ENCODE measurements at places on chromosomes 1 and 21.

DNA sequence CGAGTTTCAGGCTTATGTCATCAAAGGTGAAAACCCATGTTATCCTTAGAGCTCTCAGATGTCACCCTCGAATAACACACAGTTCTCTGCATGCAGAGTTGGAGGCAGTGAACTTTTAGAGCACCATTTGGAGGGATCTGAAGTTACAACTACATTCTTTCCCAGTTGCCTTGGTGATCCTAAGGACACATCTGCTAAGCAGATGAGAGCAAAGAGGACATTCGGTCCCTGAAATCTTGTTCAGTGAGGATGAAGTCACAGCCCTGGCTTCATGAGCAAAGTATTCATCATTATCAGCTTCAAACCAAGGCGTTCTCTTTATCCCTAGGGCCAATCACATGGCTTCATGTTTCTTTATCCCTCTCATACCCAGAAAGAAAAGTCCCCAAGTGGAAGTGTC, 23.1 kb upstream of the MCOLN2 start:
- DNase-seq, result no peak

DNA sequence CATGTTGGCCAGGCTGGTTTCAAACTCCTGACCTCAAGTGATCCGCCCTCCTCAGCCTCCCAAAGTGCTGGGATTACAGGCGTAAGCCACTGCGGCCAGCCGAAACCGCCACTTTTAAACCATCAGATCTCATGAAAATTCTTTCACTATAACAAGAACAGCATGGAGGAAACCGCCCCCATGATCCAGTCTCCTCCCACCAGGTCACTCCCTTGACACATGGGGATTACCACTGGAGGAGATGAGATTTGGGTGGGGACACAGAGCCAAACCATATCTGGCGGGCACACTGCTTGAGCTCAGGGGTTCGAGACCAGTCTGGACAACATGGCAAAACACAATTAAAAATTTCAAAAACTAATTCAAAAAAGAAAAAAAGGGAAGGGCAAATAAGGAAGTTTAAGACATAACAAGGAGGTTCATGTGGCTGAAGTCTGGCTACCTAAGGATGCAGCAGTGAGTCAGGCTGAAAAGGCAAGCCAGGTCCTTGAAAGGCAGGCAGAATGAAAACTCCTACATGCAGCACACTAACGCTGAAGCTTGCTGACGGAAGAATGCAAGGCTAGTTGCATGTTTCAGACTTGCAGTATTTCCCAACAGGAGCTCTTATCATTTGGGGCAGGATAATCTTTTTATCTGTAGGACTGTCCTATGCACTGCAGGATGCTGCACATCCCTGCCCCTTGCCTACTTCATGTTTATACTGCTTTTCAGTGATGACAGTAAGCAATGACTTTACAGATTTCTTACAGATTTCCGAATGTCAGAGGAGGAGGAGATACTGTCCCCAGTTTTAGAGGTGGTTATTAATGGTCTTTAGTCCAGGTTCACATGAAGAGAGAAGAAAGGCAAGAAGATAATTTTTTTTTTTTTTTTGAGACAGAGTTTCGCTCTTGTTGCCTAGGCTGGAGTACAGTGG, 49.3 kb downstream of the FBXO42 start:
- DNase-seq, result no peak

DNA sequence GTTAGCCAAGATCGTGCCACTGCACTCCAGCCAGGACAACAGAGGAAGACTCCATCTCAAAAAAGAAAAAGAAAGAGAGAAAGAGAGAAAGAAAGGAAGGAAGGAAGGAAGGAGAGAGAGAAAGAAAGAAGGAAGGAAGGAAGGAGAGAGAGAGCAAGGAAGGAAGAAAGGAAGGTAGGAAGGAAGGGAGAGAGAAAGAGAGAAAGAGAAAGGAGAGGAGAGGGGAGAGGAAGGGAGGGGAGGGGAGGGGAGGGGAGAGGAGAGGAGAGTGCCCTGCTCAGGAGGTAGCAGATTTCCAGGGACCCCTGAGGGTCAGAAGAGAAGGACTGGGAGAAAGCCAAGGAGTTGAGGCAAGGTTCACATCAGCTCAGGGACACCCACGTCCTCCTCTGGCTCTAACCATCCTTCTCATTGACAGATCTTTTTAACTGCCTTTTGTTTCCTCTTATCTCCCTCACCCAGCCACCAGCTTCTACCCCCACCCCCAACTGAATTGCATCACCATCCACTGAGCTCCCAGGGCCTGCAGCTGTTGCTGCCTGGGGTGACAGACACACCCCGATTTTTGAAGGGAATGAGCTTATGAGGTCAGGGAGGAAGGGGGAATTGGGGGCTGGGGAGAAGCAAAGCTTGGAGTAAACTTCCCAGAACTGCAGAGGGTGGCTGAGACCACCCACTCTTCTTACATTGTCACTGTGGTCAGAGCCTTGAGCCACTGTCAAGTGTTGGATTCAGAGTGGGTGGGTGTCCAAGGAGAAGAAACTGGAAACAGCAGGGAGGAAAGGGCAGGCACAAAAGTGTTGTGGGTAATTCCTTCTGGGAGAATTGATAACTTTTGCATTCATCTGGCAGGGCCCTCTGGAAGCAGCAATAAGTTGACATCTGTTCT, 91.6 kb downstream of the GLUL start:
- peak; percentile 40 for DNase-seq

DNA sequence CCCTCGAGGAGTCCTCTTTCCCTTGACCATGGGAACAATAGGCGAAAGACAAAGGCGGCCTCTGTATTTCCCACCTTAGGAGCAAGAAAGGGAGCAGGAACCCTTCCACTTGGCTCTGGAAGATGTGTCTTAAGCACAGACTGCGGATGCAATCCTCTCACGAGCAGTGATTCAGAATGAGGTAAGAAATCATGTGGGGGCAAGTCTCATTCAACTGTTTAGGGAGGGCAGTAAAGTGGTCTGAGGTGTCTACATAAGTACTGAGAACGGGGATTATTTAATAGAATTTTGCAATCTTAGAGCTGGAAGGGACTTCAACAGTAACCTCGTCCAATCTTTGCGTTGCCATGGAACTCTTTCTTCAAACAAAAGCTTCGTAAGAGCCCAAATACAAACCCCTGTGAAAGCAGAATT, 1.6 kb upstream of the DYRK3 start:
- DNase-seq, result no peak

DNA sequence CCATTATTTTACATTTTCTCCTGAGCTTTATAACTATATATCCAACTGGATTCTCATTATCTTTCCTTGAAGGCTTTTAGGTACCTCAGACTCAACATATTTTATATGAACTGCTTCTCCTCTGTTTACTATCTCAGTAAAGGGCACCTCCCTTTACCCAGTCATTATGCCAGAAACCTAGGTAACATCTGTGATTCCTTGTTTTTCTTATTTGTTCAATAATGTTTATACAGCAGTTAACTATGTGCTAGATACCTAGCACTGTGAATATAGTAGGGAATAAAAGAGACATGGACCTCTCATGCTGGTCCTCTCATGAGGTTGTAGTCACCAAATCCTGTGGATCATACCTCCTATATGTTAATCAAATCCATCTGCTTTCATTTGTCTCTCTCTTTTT, 25.6 kb downstream of the PPP1R12B start:
- no peak for DNase-seq

Data from midbrain (tissue), 1 donor.